ENCODE measurements at places on chromosomes 3 and 15.

GRCh38 chr3:126371096-126371705, 14.0 kb upstream of the KLF15 start:
- DNase-seq, result no peak

GRCh38 chr3:8979262-8979661, 16.0 kb upstream of the RAD18 start:
- DNase-seq, result no peak

DNA sequence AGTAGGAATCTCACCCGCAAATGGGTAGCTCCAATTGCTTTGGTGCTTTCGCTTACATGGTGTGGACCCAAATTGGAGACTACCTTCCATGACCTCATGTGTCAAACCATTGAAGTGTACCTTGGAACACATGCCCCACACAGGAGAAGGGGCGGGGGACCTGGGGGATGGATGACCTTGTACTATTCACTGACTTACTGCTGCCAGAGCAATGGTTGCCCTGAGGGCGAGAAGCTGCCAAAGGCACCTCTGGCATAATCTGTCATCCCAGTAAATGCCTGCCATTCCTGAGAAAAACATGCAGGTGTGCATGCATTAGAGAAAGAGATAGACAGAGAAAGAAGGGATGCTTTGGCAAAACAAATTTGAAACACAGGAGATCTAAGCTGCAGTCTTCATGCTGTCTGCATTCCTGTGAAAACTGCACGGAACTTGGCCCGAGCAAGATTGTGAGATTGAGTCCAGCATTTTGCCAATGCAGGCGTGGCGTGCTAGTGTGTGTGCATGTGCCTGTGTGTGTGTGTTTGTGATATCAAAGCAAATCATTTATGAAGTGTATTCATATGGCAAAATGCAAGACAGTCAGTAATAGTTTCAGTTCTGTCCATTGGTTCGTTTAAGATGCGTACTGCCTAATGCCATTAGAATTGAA, 219.5 kb upstream of the MDFIC2 start:
- no peak for DNase-seq

DNA sequence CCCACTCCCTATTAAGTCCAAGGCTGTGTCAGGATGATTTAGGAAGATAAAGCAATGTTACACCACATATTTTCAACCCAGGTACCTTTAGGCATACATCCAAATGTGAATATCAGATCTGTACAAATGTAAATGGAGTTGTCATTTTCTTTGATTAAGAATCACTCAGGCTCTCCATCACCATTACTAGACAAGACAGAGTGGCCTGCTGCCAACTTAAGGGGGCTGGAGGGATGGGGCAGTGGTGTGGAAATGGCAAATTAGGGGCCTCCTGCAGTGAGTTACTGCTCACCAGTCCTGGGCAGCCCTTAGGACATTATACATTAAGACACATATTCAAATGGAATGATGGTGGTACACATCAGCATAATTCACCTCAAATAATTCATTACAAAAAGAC, 211.0 kb downstream of the TNIK start:
- DNase-seq, result no peak

DNA sequence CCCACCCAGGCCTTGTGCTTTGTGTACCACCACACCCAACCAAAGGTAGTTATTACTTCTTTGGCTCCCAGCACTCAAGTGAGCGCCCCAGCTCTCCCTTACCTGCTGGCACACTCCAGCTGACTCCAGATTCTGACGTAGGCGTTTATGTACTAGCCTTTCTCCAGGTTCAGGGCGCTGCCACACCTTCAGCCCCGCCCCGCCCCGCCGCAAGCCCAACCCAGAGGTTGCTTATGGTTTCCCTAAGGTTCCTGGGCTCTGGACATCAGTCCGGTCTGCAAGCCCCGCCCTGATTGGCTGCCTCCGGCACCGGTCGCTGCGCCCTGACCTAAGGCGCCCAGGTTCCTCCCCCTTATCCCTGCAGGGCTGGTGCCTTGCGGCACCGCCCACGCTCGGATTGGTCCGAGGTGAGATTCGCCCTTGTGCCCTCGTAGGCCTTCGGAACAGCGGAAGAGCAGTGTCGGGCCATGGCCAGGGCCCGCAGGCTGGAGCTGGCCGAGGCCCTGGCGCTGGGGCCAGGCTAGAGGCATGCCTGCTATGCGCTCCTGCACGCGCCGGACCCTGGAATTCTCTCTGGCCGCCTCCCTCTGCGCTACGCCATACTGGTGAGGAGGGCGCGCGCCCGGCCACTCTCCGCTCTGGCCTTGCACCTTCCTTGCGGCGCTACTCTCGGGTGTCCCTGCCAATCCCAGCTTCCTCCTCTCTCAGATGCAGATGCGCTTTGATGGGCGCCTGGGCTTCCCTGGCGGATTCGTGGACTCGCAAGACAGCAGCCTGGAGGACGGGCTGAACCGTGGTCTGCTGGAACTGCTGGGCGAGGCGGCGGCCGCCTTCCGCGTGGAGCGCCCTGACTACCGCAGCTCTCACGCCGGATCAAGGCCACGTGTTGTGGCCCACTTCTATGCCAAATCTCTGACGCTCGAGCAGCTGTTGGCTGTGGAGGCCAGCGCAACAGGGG, 19.8 kb upstream of the NUDT16 start:
- DNase-seq, result peak; percentile 17

- no peak for DNase-seq
Observed at GRCh38 chr3:3180456-3180855, 965 bp upstream of the CRBN start.

- DNase-seq, result peak; percentile 5
Observed at GRCh38 chr3:17407576-17407975, 334.9 kb downstream of the TBC1D5 start.

DNA sequence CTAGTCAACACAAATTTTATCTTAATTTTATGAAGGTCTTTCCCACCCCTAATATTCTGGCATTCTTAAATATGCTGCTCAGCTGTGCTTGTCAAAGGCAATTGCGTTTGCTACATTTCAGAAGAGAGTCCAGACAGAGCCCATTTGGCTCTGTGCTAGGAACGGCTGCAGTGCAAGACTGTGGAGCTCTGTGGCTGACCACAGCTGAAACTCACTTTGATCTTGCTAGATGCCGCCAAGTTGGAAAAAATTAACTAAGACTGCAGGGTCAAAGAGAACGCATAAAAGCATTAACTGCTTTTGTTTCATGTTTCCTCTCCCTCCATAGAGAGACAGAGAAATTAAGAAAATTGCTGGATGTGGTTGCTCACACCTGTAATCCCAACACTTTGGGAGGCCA, 7.6 kb upstream of the PPP1R2 start:
- DNase-seq, result no peak

DNA sequence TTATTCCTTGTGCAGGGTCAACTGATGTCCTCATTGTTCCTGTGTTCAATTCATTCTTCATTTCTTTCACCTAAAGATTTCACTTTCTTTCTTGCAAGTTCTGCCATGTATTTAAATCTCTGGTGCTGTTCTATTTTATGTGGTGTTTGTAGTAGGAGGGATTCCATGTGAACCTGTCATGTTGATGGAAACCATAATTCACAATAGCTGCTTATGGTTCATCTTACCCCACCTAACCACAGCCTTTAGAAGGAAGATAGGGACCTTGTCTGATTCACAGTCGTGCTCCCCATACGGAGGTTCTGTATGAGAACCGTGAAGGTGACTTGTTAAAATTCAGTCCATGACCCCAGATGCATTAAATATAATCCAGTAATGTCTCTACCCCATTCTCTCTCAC, 21.9 kb downstream of the SLCO2A1 start:
- DNase-seq, result no peak

DNA sequence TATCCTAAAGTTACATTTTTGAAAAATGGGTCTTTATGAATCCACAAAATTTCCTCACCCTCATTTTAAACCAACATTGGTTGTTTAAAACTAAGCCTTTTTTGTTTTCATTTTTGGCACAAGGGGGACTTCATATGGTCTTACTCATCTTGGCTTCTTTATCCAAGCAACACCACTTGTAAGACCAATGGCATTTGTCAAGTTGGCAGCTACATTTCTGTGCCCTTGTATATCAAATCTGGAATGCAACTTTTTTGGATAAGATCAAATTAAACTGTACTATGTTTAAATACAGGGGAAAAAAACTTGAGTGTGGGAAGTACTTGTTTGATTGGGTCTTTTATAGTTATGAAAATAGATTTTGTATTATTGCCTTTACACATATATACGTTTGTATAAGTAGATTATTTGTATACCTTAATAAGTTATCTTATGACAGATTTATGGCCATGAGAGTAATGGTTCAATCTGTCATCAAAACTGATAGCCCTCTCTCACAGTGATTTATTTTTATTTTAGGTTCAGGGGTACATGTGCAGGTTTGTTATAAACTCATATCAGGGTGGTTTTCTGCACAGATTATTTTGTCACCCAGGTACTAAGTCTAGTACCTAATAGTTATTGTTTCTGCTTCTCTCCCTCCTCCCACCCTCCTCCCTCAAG, 43.4 kb downstream of the GPR160 start:
- peak; percentile 34 for DNase-seq

GRCh38 chr3:103403191-103403590, 968.4 kb downstream of the ZPLD1 start:
- no peak for DNase-seq

GRCh38 chr15:62788224-62788623, 254.3 kb upstream of the TPM1 start:
- no peak for DNase-seq

Data from AG08396 (cell line).